ENCODE measurements at places on chromosomes 2 and 18. TPM values are rescaled to one million over a fixed set of nuclear protein-coding genes. Genes with fewer than 3 reads are reported as not detected.

DNA sequence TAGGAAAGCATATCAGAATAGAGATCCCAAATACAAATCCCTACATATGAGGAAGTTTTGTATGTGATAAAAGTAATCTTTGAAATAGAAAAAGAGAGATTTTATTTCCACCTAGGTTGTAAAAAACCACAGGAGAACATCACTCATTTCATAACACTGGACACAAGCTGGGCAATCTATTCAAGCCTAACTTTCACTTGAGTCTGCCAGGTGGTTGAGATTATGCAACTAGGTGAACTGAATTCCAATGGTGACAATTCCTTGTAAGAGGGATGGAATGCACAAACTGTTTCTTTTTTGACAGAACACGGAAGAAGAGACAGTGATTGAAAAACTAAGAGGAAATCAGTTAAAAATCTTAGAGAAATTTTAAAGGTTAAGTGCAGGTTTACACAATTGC lies 619.6 kb upstream of the TMEFF2 start:
- DNase-seq, result no peak

- peak; percentile 25 for DNase-seq
Measured at GRCh38 chr18:45386041-45386655, 229.1 kb upstream of the SLC14A2 start.

AQP4 gene
- not detected for total RNA-seq

E2F6 gene
- total RNA-seq, result 21.4 TPM

EPB41L3 gene
- total RNA-seq, result 191 TPM

Measured in HT1080 (cell line).